ENCODE measurements at places on chromosomes 5 and 9.

DNA sequence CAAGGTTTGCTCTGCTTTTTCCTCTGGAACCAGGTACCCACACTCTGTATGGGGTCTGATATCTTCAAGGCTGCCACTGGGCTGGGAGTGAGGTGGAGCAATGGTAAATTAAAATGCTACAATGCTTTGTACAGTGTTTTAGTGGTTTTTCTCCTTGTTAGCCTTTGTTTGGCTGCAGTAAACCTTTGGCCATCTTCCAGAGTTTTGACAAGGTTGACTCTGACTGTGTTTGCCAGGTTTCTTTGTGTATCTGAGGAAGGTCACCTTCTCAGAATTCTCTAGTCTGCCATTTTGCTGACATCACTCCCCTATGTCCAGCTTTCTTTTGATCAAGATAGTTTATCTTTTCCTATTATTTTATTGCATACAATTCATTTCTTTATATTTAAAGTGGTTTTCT lies 11.2 kb downstream of the SPATA31D1 start:
- DNase-seq, result no peak

GRCh38 chr5:59003641-59004040 lies 420.8 kb downstream of the RAB3C start:
- DNase-seq, result no peak

GRCh38 chr9:108434036-108434435 lies 421.8 kb downstream of the ACTL7B start:
- no peak for DNase-seq

DNA sequence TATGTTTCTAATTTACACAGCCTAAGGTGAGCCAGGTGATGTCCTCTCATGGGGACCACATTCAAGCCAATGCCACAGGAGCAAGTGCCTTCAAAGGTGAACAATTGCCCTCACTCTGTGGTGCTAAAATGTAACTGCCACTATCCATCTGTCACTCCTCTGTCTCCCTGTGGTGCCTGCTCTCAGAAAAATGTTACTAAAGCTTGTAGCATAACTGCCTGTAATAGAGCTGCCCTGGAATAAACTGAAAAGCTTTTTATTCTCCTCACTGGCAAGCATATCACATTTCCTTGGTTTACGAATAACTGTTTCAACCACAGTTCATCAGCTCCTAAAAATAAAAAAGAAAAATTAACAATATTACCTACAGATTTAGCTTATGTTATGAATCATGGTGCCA lies 142.4 kb downstream of the ST8SIA4 start:
- no peak for DNase-seq

- DNase-seq, result no peak
Observed at GRCh38 chr5:10595293-10595671, 31.4 kb downstream of the ANKRD33B start.

GRCh38 chr5:104048231-104048630 lies 485.6 kb upstream of the NUDT12 start:
- DNase-seq, result no peak

GRCh38 chr5:154174091-154174490 lies 16.4 kb upstream of the GALNT10 start:
- DNase-seq, result no peak

DNA sequence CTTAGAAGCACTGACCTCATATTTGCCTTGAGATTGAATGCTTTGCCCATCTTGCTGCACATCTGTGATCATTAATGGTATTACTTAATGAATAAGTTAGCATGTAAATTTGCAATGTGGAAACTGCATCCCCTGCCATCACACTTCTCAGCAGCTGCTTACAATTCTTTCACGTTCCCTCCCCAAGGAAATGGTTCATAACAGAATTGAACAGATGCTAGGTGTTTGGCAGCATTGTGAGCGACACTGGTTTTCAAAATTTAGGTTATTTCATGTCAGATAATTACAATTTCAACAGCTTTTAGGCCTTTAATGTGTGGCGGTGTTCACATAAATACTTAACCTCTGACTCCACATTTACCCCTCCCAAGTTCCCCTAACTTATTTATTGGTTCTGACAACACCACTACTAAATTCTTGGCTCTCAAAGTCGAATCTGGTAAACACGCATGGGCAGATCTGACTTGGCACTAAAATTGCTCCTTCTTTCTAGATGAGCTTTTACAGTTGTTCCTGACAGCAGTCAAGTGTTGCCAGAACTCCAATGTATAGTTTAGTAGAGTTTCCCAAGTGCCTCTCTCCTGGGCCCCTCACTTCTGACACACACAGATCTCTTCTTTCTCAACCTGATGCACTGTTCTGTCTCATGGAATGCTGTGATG lies 46.8 kb downstream of the SLC1A3 start:
- DNase-seq, result no peak

- DNase-seq, result no peak
Observed at GRCh38 chr9:6123416-6123815, 92.2 kb upstream of the IL33 start.
